ENCODE measurements at places on chromosomes 2 and 18.
A peak's percentile ranks its signal among the peaks of the same experiment; 100 is the strongest.

- peak; percentile 37 for DNase-seq
Measured at GRCh38 chr2:2014251-2014771, 270.0 kb upstream of the PXDN start.

DNA sequence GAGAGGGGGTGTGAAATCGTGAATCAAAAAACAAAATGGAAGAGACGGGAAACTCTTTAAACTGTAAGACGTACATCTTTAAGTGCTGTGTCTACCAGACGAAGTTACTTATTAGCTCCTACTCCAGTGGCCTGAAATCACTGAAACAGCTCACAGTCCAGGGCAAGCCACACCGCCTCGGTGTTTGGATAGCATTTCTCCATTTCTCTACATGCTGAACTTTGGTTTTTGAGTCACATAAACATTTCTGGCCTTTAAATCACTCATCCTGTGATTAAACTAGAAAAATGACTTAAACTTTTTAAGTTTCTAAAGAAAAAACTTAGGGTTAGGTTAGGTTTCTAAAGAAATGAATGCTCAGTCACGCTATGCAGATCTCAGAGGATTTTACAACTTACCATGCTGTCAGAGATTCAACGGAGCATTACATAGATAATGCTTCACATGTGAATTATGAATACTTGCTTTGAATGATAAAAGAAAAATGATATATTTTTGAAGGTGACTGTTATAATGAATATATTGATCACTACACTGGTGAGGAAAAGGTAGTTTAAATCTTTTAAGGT is 138.4 kb downstream of the MBP start:
- no peak for DNase-seq

GRCh38 chr2:60118061-60118460 is 435.4 kb downstream of the BCL11A start:
- peak; percentile 42 for DNase-seq

- DNase-seq = no peak
Measured at GRCh38 chr2:88585969-88586368, 41.3 kb downstream of the EIF2AK3 start.

DNA sequence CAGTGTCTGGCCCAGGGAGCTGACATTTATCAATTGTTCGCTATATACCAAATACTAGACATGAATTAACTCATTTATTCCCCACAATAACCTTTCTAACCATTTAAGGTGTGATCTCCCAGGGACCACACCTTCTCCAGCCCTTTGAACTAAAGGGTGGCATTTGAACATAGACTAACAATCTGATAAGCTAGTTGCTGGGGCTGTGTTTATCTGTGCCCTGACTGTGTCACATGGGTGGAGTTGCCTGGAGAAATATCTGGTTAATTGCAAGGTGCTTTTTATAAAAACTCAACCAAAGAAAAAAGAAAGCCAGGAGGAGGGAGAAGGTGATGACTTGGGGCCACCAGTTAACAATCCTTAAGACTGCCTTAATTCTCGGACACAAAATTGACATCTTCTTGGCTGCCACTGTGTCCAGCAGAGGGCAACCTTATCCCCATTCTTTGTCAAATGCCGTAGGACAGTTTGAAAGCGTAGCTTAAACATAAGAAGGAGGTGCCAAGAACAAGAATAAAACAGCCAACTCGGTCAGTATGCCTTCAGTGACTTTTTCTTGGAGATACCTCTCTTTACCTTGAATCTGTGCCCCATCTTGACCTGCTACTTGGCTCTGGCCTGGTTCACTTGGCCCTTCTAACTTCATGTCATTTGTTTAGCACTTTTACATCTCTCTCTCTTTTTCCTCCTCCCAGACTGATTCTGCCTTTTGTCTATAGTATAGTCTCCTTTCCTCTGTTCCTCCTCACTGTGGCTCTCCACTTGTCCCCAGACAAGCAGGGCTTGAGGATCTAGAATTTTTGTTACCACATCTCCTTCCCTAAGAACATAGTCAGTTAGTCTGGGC is 183.4 kb downstream of the MYO3B start:
- peak; percentile 66 for DNase-seq

- DNase-seq = no peak
Measured at GRCh38 chr2:47048801-47049480, 106.2 kb downstream of the STPG4 start.

DNA sequence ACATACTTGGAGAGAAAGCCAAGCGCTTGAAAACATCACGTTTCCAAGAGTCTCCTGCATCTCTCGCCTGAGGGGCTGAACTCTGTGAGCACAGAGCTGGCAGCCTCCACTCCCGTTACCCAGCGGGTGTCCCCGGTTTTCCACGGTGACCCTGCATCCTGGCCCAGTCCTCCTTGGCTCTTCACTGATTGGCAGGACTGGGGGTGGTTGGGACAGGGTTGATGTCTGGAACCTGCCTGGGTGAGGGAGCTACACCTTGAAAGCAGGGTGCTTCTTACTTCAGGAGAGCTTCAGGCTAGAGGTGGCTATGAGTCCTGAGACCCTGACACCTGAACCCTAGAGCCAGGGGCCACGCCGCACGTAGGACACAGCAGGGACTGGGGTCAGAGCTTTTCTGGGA is 234.1 kb downstream of the DYSF start:
- no peak for DNase-seq

- DNase-seq = no peak
Measured at GRCh38 chr2:170236680-170237047, 58.7 kb downstream of the MYO3B start.

GRCh38 chr2:69177785-69178636 is 165.0 kb downstream of the ANTXR1 start:
- peak; percentile 70 for DNase-seq

DNA sequence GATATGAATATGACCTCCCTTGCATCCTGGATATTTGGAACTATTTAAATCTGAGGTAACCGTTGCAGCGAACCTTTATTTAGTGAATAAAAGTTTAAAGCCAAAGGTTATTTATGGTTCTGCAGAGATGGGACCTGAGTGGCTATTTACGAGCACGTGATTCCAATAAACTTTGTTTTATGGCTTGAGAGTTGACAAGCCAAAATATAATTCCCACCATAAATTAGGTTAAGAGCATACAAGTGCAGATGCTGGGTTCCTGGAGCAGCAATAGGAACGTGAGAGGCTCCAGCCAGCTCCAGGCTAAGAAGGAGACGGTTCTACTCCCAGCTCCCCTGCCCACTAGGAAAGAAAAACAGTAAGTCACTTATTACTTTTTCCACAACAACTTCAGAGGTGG is 5.2 kb upstream of the HOXD4 start:
- DNase-seq = no peak

GRCh38 chr2:219737270-219737691 is 109.9 kb downstream of the SLC4A3 start:
- peak; percentile 36 for DNase-seq

- DNase-seq = no peak
Measured at GRCh38 chr2:84939426-84940087, 31.4 kb upstream of the KCMF1 start.

DNA sequence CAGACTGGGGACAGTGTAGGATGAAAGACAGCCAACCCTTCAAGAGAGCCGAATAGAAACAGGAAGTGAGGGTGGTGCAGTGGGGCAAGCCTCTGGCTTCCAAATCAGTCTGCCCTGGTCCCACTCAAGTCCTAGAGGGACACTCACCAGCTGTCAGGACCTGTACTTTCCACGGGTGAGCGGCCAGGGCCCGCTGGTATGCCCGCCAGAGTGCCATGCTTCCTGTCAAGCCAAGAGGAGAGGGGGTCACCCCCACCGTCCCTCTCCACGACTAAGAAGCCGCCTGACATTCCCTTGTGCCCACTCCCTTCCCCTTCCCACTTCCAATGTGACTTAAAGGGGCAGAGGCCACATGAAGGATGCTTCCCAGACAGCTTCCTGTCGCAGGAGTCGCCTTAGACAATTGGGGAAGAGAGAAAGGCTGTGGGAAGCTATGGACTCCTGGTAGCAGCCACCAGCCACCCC is 564 bp downstream of the MPV17 start:
- no peak for DNase-seq

GRCh38 chr2:122236152-122236874 is 480.9 kb downstream of the TSN start:
- peak; percentile 73 for DNase-seq

DNA sequence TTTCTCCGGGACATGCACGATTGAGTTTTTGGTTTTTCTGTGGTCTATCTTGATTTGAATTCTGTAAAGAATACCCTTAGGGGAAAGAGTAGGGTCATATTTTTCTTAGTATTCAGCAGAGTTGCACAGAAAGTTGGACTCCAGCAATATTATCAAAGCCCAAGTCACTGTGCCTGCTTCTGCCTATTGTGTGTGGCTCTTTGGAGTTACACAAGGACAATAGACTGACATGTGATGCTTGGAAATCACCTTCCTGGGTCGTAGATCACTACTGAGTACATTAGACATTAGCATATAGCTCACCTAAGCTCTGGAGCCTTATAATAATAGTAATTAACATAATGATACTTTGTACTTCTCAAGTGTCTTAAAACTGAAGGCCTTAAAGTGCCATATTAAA is 238.8 kb upstream of the FOSL2 start:
- DNase-seq = no peak

- peak; percentile 27 for DNase-seq
Measured at GRCh38 chr2:216774180-216774579, 78.8 kb upstream of the IGFBP5 start.

GRCh38 chr2:137091704-137092103 is 326.4 kb downstream of the THSD7B start:
- peak; percentile 1 for DNase-seq

- no peak for DNase-seq
Measured at GRCh38 chr2:190722061-190722759, 73.3 kb downstream of the NAB1 start.

DNA sequence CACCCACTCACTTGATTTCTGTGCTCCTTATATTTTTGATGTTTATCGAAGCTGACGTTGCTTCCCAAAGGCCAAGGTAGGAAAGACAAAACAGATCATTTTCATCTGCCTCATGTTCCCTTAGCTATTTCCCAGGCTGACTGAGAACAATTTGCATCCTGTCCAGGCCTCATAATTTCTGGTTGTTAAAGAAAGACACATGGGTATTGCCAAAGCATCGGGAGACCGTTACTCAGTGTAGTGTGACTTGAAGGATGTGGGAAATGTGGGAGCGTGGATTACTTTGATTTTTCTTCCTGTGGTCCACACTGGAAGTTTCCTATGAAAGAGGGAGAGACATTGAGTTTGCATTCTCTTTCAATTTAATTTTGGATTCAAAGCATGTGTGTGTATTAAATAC is 204.6 kb downstream of the TRIB2 start:
- peak; percentile 13 for DNase-seq

- no peak for DNase-seq
Measured at GRCh38 chr2:191001032-191001431, 12.9 kb downstream of the STAT1 start.

Data from fibroblast of skin of scalp (primary cell).